ENCODE measurements at places on chromosomes 4 and X.
A peak's percentile ranks its signal among the peaks of the same experiment; 100 is the strongest.

DNA sequence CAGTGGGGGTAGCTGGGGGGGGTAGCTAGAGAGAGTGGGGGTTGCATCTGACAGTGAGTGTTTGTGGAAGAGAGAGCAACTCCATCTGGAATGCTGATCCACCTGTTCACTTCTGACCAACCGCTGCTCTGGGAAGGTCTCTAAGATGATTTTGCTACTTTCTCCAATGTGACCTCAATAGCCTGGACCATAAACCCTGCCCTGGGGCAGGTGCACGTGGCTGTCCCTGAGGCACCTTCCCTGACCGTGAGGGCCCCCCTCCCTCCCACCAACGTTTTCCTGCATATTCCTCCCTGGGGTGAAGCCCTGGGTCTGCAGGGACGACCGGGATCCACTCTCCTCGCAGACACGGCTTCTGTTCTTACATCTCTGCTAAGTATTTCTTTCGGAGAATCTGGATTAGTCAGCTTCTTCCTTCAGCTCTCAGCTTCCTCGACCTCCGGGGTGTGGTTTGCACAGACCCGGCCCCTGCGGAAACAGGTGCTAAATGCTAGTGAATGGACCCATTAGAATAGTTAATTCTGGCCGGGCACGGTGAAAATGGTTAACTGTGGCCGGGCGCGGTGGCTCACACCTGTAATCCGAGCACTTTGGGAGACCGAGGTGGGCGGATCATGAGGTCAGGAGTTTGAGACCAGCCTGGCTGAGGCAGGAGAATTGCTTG lies 21.4 kb upstream of the PLCXD1 start:
- no peak for DNase-seq

- DNase-seq: no peak
Measured at GRCh38 chrX:19107035-19107434, 15.2 kb downstream of the ADGRG2 start.

DNA sequence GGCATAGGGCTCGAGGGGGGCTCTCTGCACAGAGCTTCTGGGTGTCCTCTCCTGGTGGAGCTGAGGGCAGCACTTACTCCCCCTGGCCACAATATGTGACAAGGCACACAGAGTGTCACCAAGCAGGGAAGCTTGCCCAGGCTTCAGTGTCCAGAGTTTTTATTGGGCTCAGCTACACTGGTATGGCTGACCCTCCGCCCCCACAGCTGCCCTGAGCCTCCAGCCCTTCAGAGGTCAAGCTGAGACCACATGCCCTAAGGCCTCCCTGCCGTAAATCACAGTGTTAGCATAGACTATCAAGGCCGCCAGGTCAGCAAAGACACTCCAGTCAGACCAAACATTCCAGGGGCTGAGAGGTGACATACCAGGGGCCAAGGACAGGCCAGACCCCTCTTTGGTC lies 59.0 kb downstream of the EVC start:
- DNase-seq: peak; percentile 2

GRCh38 chr4:6716958-6717655 lies 1.1 kb downstream of the BLOC1S4 start:
- DNase-seq: no peak

- no peak for DNase-seq
Measured at GRCh38 chr4:20432088-20432487, 180.4 kb downstream of the SLIT2 start.

GRCh38 chrX:64184396-64184795 lies 21.1 kb downstream of the AMER1 start:
- no peak for DNase-seq

GRCh38 chr4:13368217-13368616 lies 115.9 kb downstream of the RAB28 start:
- no peak for DNase-seq

- no peak for DNase-seq
Measured at GRCh38 chrX:11386001-11386523, 92.8 kb downstream of the AMELX start.

- no peak for DNase-seq
Measured at GRCh38 chr4:174120446-174121295, 162.8 kb downstream of the FBXO8 start.

DNA sequence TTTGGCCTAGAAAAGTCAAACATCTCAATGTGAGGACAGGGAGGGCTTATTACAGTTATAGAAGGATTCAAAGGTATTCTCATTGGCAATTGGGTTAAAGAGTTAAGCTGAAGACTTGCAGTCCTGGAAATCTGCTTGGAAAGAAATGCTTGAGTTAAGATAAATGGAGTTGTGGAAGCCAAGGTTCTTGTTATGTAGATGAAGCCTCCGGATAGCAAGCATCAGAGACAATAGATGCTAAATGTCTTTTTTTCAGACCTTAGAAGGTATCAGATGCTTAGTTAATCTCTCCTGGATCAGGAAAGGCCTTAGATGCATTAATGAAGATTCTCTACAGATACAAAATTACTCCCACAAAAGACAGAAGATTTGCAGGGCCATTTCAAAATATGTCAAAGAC lies 299.3 kb downstream of the CFAP47 start:
- no peak for DNase-seq

GRCh38 chrX:93177930-93178329 lies 495.4 kb downstream of the NAP1L3 start:
- DNase-seq: no peak

DNA sequence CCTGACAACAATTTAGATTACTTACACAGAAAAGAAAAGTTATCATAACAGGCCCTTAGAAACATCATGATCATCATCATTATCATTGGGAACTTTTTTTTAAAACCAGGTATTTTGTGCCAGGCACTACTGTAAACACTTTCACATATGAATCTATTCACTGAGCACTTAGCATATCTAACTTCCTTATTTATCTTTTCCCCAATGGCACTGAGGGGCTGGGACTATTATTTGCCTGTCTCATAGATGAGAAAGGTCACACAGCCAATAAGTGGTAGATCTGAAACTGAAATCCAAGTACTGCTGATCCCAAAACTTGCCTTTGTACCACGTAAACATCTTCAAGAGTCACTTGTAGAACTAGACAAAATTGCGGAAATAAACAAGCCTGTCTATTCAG lies 184.2 kb upstream of the RBPJ start:
- no peak for DNase-seq

- no peak for DNase-seq
Measured at GRCh38 chr4:32161392-32161791, 1441.2 kb downstream of the PCDH7 start.

GRCh38 chr4:30989508-30989907 lies 269.3 kb downstream of the PCDH7 start:
- no peak for DNase-seq

DNA sequence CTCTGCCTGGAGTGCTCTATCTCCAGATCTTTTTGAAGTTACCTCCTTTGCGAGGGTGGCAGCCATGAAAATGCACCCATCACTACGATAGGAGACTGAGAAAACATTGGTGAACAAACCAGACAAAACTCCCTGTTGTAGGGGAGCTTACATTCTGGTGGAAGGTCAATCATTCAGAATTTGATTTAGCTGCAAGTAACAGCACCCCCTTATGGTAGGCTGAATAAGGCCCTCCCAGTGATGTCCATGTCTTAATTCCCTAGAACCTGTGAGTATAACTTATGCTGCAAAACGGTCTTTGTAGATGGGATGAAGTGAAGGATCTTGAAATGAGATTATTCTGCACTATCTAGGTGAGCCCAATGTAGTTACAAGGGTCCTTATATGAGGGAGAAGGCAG lies 5.6 kb upstream of the TEC start:
- DNase-seq: no peak

DNA sequence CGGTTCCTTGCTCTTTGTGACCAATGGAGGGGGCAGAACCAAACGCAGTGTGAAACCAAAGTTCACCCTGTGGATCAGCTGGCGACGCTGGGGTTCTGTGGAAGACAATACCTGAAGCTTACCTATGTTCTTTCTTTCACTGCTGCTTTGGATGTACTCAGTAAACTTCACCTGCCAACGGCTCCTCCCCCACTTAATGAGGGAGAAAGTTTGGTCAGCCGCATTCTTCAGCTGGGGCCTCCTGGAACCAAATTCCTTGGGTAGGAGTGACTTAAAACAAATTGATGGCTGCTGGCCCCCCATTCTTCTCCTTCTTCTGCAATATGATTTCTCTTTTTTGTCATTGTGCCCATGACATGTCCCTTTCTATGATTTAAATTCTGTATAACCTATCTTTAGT lies 282.4 kb downstream of the ANK2 start:
- DNase-seq: no peak

- no peak for DNase-seq
Measured at GRCh38 chrX:95291561-95291960, 1393.1 kb upstream of the DIAPH2 start.

GRCh38 chrX:40107291-40108161 lies 9.8 kb upstream of the BCOR start:
- no peak for DNase-seq

GRCh38 chrX:114049063-114049462 lies 534.8 kb upstream of the HTR2C start:
- DNase-seq: no peak

GRCh38 chrX:50098241-50098640 lies 102.6 kb downstream of the AKAP4 start:
- no peak for DNase-seq

DNA sequence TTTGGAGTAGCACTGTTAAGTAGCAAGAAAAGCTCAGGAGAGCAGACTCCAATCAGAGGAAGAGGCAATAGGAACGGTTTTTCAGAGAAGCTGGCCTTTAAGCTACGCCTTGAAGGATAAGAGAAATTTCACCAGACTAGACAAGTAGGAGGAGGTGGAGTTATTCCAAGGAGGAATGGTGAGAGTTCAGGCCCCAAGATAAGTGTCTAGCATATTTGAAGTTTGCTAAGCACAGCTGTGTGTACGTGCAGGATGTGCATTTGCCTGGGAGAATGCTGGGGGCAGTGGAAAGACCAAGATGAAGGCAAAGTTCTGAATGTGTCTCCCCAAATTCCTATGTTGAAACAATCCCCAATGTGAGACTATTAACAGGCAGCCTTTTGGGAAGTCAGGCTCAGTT lies 91.6 kb downstream of the SOWAHB start:
- no peak for DNase-seq

- DNase-seq: no peak
Measured at GRCh38 chr4:95510145-95510544, 38.6 kb downstream of the UNC5C start.

DNA sequence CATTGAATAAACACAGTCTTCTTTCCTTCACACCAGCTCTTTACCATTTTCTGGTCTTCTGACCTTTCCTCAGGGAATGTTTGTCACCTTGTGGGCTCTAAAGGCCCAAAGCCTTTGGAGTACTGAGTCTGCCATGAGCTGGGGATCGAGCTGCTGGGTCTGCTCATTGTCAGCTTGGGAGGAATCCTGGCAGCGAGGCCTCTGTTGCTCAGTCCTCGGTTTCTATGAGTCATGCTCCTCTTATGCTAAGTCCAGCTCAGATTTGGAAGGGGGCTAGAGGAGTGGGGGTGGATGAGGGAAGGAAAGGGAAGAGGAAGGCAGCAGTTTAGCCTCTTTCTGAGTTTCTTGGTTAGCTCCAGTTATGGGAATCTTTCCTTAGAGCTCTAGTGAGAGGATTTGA lies 31.1 kb downstream of the NHSL2 start:
- DNase-seq: no peak

GRCh38 chr4:80189581-80189955 lies 7.7 kb upstream of the PRDM8 start:
- no peak for DNase-seq
